ENCODE measurements at places on chromosomes 1 and 21. TPM values are rescaled to one million over a fixed set of nuclear protein-coding genes. Genes with fewer than 3 reads are reported as not detected.

The MPZ gene
- total RNA-seq: 2.7 TPM

The PTGS2 gene
- 16.9 TPM for total RNA-seq

The ARHGEF10L gene
- 301 TPM for total RNA-seq

The SMCP gene
- not detected for total RNA-seq

The LCE2C gene
- not detected for total RNA-seq

The ACOT11 gene
- total RNA-seq: 23.6 TPM

The PLEKHM2 gene
- total RNA-seq: 74.6 TPM

The PROX1 gene
- total RNA-seq: 4.3 TPM

The REN gene
- not detected for total RNA-seq

The CNKSR1 gene
- 17.5 TPM for total RNA-seq

The POU3F1 gene
- not detected for total RNA-seq

The FAM78B gene
- total RNA-seq: 0.56 TPM

The MEGF6 gene
- total RNA-seq: 304 TPM

The STIL gene
- total RNA-seq: 1.1 TPM

The CYP4A22 gene
- not detected for total RNA-seq

The SFN gene
- total RNA-seq: 3.8 TPM

The DTL gene
- total RNA-seq: 0.21 TPM

The PRKAA2 gene
- 9.2 TPM for total RNA-seq

The HCN3 gene
- 0.92 TPM for total RNA-seq

The IER5 gene
- 55.8 TPM for total RNA-seq

The PLA2G2C gene
- total RNA-seq: not detected

The WNT4 gene
- total RNA-seq: not detected

The SPRR2F gene
- not detected for total RNA-seq

The C8A gene
- total RNA-seq: not detected

The FCN3 gene
- total RNA-seq: 4.5 TPM

The TSPAN2 gene
- 26.2 TPM for total RNA-seq

The FHAD1 gene
- total RNA-seq: 4.4 TPM

The MYBPH gene
- total RNA-seq: not detected

The TBX15 gene
- 1.5 TPM for total RNA-seq

The ACKR1 gene
- 177 TPM for total RNA-seq

The BNIPL gene
- total RNA-seq: 0.14 TPM

The OR14K1 gene
- not detected for total RNA-seq

The AMY1A gene
- not detected for total RNA-seq

The SPRR5 gene
- total RNA-seq: not detected

The FAM72D gene
- total RNA-seq: not detected

The BATF3 gene
- 26.6 TPM for total RNA-seq

The CAPN9 gene
- not detected for total RNA-seq

The CLSTN1 gene
- 78.6 TPM for total RNA-seq

The TP73 gene
- not detected for total RNA-seq

The RAVER2 gene
- 17.2 TPM for total RNA-seq

The TNNI3K gene
- 6.6 TPM for total RNA-seq

The RPL22 gene
- total RNA-seq: 80.4 TPM

The LAD1 gene
- total RNA-seq: 11.1 TPM

The SPTA1 gene
- not detected for total RNA-seq

The FAM72B gene
- total RNA-seq: 0.42 TPM

The PPP1R12B gene
- total RNA-seq: 573 TPM

The TTC22 gene
- total RNA-seq: 0.63 TPM

The COL16A1 gene
- total RNA-seq: 183 TPM

The WNT2B gene
- total RNA-seq: 10.0 TPM

The CFAP126 gene
- total RNA-seq: not detected

The ADGRL4 gene
- total RNA-seq: 15.8 TPM

The LELP1 gene
- total RNA-seq: not detected

The SMYD3 gene
- total RNA-seq: 8.8 TPM
